ENCODE measurements at places on chromosomes 13 and 19.

DNA sequence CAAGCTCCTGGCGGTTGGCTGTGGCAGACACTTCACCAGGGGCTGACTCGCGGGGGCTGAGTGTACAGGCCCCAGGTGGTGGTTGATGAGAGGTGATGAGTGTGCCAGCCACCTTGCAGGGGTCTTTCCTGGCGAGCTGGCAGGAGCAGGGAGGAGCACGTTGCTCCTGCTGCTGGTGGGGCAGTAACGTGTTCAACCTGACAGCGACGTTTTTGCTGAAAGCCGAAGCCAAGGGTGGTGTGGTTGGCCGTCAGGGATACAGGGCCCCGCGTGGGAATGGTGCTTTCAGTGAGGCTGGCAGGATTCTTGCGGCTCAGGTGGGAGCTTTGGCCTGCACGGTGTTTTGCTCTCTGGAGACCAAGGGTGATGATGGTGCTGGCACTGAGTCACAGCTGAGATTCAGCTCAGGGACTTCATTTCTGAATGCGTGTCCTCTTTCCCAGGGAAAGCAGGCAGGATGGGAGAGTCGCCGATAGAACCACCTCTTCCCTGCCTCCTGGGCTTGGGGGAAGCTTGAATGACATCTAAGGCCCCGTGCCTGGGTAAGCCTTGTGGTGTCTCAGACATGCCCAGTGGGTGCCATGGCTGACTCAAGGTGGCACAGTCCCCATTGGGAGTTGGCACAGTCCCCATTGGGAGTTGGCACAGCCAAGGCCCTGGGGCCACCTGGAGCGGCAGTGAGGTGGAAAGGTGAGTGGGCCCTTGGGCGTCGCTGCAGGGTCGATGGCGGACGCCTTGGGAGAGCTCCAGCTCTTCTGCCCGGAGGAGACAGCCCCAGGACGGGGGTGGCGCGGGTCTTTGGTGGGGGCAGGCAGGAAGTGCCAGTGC, 8.8 kb downstream of the DAZAP1 start:
- H3K4me3 ChIP-seq = no peak overlapping the region
- H3K27ac ChIP-seq = peak overlapping the region; percentile 92
- H3K36me3 ChIP-seq = no peaks in the 10 kb centered on the region
- DNase-seq = no peak
- peaks cover 55% of the 10 kb centered on the region for H3K4me1 ChIP-seq

- H3K4me3 ChIP-seq = no peak overlapping the region
- H3K36me3 ChIP-seq = no peaks in the 10 kb centered on the region
- no peak for DNase-seq
- H3K27me3 ChIP-seq = no peaks in the 10 kb centered on the region
Measured at GRCh38 chr19:8046569-8047165, 5.9 kb upstream of the CCL25 start.

GRCh38 chr19:39136225-39136940, 10.8 kb downstream of the PAK4 start:
- H3K4me1 ChIP-seq = peaks cover 33% of the 10 kb centered on the region
- H3K27me3 ChIP-seq = no peaks in the 10 kb centered on the region
- H3K4me3 ChIP-seq = no peak overlapping the region

DNA sequence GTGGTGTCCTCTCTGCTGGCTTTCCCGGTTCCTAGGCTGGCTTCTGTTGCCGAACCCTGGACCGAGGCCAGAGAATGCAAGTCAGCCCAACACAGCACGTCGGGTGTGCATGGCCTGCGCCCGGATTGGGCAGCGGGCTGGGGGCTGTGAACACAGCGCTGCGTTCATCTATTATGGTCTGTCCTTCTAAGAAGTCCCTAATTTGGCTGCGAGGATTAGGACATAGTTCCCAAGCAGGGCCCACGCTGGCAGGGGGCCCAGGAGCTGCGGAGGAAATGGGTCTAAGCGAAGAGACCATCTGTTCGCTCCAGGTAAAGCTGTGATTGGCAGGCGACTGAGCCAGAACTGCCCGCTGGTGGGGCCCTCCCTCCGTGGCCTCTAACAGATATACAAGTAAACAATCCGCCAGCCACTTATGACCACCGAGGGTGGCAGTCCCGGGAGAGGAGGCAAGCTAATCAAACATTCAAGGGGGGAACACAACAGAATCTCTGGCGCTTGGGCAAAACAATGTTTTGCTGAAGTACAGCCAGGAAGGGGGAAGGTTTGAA, 6.0 kb downstream of the SYCE2 start:
- no peaks in the 10 kb centered on the region for H3K27me3 ChIP-seq
- DNase-seq = peak; percentile 80
- H3K36me3 ChIP-seq = no peaks in the 10 kb centered on the region
- no peak overlapping the region for H3K4me3 ChIP-seq
- peaks cover 14% of the 10 kb centered on the region for H3K4me1 ChIP-seq

DNA sequence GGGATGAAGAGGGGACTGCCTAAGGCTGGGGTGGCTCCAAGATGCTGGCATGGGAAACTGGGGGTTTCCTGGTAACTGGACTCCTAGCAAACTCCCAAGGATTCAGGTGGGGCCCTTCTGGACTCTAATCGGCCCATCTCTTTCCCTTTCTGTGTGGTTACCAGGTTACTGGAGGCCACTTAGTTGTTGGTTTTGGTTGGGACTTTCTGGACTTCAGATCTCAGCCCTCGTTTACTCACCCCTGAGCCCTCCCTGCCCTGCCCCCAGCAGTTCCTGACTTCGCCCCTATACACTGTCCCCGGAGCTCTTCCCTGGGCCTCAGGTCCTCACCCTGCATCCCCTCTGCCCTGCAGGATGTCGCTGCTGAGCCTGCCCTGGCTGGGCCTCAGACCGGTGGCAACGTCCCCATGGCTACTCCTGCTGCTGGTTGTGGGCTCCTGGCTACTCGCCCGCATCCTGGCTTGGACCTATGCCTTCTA, 328 bp downstream of the CYP4F12 start:
- H3K4me1 ChIP-seq = no peaks in the 10 kb centered on the region
- no peak overlapping the region for H3K4me3 ChIP-seq
- DNase-seq = no peak
- peak overlapping the region; percentile 48 for H3K27ac ChIP-seq

GRCh38 chr19:30064348-30064699, 122.3 kb downstream of the URI1 start:
- H3K4me3 ChIP-seq = no peak overlapping the region
- no peak for DNase-seq
- no peak overlapping the region for H3K27ac ChIP-seq
- no peaks in the 10 kb centered on the region for H3K36me3 ChIP-seq
- H3K27me3 ChIP-seq = no peaks in the 10 kb centered on the region

All from prostate gland (tissue), 2 donors.